ENCODE measurements at places on chromosomes 1 and 21.

GRCh38 chr1:31373056-31373896 is at the start of gene FABP3:
TSS of gene FABP3 (minus strand) at chr1:31373076. CDS start at chr1:31373014, 62 bp downstream.
- DNase-seq: no peak

DNA sequence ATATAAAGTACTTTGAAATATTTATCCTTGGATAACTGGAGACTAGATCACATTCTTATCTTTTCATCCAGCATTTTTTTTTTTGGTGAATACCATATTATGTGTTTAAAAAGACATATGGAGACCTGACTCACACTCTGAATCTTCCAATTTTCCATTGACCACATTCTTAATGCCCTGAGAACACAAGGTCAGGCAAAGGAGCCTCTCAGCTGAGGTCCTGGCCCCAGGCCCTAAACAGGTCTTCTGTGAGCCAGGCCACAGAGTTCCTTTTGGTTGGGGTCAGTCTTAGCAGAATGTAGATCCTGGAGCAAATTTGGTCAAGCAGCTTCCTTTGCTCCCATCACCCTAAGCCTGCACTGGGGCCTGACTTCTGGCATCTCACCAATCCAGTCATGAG is 390.1 kb upstream of the ST6GALNAC5 start:
- DNase-seq: no peak

DNA sequence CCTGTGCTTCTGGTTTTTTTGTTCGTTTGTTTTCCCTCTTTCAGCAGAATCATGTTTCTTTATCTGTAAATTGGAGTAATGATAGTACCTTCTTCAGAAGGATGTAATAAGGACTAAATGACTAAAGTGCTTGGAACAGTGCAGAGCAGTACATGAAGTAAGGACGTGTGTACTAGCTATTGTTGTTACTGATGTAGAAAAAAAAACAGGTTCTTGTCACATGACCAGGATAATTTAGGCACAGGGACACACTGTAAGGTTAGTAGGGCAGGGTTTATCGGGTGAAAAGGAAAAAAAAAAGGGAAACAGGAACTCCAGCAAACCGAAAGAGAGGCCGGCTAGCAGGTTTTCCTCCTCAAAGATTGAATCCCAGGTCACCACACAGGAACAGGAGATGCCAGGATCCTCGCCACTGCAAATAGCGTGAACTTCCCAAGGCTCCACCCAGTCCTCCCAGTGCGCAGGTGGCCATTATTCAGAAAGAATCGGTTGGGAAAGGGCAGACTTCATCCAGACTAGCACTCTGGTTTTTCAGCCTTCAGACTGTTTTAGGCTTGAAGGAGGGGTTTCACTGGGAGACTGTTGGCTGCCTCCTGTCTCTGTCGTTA is 63.8 kb upstream of the PRRC2C start:
- no peak for DNase-seq

DNA sequence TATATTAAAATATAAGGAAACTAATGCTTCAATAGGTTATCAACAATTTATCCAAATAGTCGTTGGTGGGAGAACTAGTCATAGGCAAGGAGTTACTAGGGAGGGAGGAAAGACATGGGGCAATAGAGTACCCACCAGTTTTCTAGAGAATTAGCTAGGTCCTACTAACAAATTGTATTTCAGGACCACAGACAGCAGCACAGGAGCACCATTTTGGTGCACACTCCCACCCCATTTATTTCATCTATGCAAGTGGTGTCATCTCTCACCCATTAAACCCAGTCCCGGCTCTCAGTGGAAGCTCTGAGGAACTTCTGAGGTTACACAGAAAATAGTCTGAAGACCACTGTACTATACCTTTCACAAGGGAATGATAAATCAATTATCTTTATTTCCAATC is 89.0 kb upstream of the BCAR3 start:
- DNase-seq: no peak

GRCh38 chr1:63877021-63877767 is 103.4 kb downstream of the ROR1 start:
- no peak for DNase-seq

DNA sequence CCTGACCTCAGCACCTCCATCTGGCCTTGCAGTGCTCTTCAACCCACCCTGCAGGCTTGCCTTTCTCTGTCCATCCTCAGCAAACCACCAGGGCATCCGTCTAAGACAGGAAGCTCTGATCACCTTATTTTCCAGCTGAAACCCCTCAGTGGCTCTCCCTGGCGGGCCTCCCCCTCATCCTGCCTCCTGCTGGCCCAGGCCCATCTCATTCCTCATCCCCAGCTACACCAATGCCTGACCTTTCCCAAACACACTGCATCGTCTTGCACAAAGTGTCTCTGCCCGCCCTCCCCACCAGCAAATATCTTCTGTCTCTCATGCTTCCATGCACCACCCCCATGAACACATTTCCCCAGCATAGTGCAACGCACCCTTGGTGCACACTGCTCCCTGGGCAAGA is 205.0 kb downstream of the TOMM20 start:
- DNase-seq: no peak

DNA sequence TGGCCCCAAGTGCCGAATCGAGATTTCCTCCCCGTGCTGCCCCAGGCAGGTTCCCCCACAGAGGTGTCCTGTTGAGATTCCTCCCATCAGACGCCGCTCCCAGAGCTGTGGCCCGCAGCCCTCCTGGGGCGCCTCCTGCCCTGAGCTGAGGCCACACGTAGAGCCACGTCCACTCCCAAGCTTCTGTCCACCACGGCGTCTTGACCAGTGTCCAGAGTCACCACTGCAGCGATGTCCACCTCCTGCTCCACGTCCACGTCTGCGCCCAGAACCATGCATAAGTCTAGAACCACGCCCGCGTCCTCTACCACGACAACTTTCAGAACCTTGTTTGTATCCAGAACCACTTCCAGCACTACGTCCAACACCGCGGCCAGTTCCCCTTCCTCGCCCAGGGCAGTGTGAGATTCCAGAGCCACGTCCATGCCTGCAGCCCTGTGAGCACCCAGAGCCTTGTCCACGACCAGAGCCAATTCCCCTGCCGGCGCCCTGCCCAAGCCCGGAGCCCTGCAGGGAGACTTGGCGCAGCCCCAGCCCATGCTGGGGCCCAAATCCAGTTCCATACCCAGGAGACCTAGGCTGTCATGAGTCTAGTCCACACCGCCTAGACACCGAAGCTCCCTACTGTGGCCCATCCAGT is 2.8 kb downstream of the KPRP start:
- DNase-seq: no peak

GRCh38 chr1:109443476-109443875 is 17.2 kb upstream of the PSMA5 start:
- DNase-seq: no peak

- no peak for DNase-seq
These were observed 134.5 kb downstream of the LIPI start for GRCh38 chr21:14076143-14076806.

GRCh38 chr1:43913666-43914360 is 19.8 kb upstream of the ARTN start:
- no peak for DNase-seq

DNA sequence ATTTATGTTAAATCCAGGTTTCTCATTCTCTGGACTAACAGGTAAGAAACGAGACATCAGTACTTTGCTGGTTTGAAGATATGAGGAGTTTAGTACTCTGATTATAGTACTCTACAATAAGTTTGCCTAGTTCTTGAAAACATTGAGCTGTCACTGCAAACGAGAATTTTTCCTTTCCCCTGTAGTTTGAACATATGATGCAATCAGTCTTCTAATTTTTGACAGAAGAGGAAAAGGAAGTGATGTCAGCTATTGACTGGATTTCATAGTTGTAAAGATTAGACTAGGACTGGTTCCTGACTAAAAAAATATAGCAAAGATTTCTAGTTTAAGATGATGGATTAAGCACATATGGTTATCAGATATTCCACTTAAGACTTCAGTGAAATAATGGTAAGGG is 461.9 kb downstream of the LRRIQ3 start:
- no peak for DNase-seq

- DNase-seq: no peak
These were observed 35.7 kb downstream of the NEK2 start for GRCh38 chr1:211639475-211640300.

DNA sequence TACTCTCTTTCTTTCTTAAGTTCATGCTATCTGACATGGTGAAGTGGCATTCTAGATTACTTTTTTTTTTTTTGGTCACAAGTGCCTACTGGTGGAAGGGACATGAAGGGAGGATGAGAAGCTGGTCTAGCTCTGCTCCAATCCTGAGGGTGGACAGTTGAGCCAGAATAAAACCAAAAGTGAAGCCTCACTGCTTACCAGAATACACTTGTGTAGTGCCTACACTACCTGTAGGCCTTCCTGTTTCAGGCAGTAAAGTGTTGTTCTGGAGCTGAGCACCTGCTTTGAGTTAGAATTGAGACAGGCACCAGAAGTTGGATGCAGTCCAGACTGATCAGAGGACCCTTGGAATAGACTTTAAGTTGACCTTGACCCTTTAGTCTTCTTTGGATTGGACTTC is 40.4 kb upstream of the APOBEC4 start:
- DNase-seq: no peak

DNA sequence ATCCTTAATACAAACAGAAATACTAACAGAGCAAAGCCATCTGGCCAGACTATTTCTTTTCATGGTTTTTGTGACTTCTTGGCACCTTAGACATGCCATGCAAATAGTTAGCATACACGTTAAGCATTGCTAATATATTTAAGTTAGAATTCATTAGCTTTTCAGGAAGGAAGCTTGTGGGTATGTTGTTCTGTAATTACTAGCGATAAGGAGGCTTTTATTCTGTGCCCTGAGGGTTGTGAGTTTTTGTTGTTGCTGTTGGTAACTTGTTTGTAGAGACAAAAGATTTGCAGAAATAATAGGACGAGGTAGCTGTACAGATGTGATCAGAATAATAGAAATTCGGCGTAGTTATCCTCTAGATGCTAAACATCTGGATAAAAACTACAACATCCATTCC is 305.3 kb downstream of the TM2D1 start:
- DNase-seq: no peak

DNA sequence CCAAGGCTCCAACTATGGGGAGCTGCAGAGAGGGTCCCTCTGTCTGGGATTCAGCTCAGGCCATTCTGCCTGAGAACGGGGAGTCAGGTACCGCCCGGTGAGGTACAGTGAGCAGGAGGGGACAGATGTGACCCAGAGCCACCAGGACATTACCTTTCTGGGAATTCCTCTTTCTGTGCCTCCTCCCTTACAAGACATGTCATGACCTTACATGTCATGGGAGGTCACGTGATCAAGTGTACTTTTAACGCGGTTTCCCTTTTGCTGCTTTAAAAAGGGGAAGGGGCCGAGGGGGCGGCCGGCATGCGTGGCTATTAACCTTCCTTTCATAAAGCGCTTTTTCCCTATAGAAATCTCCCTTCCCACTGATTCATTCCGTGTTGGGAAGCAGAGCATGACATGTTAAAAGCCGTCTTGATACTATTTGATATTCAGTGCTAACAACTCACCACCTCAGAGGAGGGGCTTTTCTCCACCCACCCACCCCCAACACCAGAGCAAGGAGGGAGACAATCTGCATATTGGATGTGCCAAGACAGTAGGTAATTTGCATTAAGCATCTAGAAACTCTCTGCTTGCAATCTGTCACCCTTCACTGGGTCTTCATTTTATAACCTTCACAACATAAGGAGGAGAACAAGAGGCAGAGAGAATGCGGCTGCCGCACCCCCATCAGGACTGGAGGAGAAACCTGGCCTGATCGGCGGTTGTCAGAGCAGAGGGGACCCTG is 113.6 kb upstream of the VAMP3 start:
- DNase-seq: no peak

DNA sequence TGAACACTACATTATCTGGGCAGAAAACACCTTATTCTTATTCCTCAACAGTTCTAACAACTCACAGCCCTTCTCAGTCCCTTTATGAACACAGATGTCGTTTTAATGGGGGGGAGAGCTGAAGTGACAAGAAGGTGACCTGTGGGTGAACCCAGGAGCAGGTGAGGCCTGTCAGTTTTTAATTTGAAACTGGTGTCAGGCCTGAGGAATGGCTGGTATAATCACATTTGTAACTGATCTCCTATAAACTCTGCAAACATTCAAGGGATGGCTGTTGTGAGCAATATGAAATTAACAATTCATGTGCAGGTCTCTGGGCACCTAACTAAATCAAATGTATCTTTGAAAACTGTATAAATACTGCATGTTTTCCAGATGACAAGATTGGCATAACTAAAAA is 362.1 kb upstream of the NR5A2 start:
- DNase-seq: no peak

GRCh38 chr1:222387007-222387814 is 160.7 kb downstream of the HHIPL2 start:
- no peak for DNase-seq

- no peak for DNase-seq
These were observed 30.1 kb downstream of the CDKN2C start for GRCh38 chr1:51000160-51000559.

- no peak for DNase-seq
These were observed 33.1 kb downstream of the PTP4A2 start for GRCh38 chr1:31905093-31905509.

GRCh38 chr1:157775101-157775870 is 1.6 kb downstream of the FCRL2 start:
- no peak for DNase-seq

- no peak for DNase-seq
These were observed 1592.9 kb downstream of the MRPL39 start for GRCh38 chr21:24014381-24014780.

DNA sequence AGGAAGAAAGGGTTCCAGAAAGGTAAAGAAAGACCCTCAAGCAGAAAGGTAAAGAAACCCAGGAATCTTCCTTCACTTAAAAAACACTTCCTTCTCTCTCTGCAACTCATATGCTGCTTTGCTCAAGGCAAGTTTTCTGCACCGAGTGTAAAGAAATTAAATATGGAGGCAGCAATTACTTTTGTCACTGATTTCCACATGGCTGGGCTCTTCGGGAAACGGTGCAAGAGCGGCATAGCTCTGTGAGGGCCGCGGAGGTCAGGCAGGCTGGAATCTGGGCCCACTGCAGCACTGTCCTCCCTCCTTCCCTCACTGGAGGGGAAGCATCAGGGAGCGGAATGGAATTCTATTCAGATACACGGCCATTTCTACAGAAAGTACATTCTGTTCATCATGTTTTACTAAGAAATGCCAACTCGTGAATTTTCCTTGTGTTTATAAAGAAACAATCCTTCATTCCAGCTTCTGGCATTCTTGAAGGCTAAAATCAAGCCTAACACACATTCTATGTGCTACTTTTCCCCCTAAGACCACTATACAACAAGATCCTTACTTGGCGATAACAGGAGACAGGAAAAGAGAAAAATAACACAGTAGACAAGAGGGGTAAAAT is 212.2 kb downstream of the SIPA1L2 start:
- DNase-seq: no peak

DNA sequence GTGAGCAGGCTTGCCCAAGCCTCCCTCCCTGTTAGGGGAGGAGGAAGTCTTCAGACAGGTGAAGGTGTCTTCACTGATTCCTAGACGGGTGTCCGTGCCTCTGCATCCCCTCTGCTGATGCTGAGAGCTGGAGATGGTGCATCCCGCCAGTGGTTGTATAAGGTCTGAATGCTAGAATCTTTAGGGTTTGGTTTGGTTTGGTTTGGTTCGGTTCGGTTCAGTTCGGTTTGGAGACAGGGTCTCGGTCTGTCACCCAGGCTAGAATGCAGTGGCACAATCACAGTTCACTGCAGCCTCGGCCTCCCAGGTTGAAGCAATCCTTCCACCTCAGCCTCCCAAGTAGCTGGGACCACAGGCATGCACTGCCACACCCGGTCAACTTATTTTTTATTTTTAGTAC is 153.6 kb downstream of the PGBD5 start:
- no peak for DNase-seq

- DNase-seq: peak; percentile 47
These were observed 13.5 kb downstream of the TRAF3IP3 start for GRCh38 chr1:209769171-209769904.

Data from effector memory CD4-positive, alpha-beta T cell (primary cell).